ENCODE measurements at places on chromosomes 5 and 9. TPM values are rescaled to one million over a fixed set of nuclear protein-coding genes. Genes with fewer than 3 reads are reported as not detected.

GRCh38 chr9:89632192-89632733 is 27.5 kb downstream of the GADD45G start:
- H3K27ac ChIP-seq = no peak overlapping the region
- no peak overlapping the region for H3K4me3 ChIP-seq
- no peak for DNase-seq
- no peaks in the 10 kb centered on the region for H3K36me3 ChIP-seq
- H3K27me3 ChIP-seq = peaks cover 37% of the 10 kb centered on the region

GRCh38 chr5:158287643-158288271 is 428.8 kb upstream of the CLINT1 start:
- H3K36me3 ChIP-seq = no peaks in the 10 kb centered on the region
- DNase-seq = no peak

DNA sequence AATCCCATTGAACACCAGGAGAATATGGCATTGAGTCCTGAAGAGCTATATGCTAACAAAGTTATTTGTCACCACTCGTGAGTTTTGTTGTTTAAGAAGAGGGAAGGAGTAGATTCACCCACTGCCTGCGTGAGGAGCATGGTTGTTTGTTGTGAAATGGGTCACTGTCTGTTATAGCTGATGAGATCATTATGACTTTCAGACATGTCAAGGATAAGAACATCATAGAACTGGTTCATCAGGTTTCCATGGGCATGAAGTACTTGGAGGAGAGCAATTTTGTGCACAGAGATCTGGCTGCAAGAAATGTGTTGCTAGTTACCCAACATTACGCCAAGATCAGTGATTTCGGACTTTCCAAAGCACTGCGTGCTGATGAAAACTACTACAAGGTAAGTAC is 76.9 kb downstream of the SYK start:
- H3K27ac ChIP-seq = no peak overlapping the region
- H3K36me3 ChIP-seq = no peaks in the 10 kb centered on the region
- no peak for DNase-seq
- H3K4me1 ChIP-seq = no peaks in the 10 kb centered on the region
- H3K27me3 ChIP-seq = peaks cover 13% of the 10 kb centered on the region

DNA sequence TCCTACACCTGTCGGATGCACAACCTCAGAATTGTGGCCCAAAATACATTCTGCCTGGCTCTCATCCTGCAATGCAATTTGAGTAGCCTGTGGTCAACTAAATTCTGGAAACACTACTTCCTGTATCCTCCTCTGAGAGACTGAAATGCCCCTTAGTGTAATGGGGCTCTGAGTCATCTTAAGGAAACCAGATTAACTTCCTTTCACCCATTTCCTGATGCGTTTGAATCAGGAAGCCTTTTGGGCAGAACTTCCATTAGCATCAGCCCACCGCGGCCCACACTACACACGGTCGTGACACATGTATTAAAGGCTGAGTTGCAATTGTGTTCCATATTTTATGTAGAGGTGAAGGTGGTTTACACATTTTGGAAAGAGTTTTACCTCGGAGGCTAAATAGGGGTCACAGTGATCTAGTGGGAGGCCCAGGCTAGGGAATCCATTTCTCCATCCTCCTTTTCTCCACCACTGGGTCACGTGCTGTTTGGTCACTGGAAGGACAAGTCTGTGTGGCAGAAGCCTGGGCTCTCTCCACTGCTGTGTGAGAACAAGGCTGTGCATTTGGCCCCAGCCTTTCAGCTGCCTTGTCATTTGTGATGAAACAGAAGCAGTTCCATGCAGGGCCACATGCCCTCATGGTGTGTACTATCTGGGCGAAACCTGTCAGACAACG is 55.9 kb downstream of the DAP start:
- H3K27me3 ChIP-seq = no peaks in the 10 kb centered on the region
- DNase-seq = peak; percentile 55
- H3K36me3 ChIP-seq = no peaks in the 10 kb centered on the region
- H3K4me3 ChIP-seq = no peak overlapping the region

DNA sequence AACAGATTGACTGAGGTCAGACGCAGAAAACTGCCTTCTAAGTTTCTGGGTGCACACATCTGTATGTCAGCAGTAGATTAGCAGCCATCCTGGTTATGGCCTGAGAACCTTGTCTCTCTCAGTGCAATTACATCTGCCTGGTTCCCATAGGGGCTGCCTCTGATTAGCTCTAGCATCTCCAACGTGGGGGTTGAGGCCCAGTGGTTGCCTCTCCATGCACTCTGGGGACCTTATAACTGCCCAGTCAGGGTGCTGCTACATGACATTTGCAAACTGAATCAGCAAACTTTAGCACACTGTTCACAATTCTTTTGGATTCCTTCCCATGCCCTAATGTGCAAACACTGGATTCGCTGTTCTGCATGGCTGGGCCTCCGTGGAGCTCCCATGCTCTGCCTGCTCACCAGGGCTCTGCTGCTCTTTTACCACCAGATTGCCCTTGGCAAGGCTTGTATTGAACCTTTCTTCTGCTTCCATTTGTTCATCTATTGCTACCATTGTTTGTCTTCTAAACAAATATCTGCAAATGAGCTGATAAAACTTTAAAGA is 36.2 kb downstream of the SNX18 start:
- H3K27ac ChIP-seq = no peak overlapping the region
- no peaks in the 10 kb centered on the region for H3K4me1 ChIP-seq
- H3K36me3 ChIP-seq = peaks cover 3% of the 10 kb centered on the region
- DNase-seq = no peak
- H3K4me3 ChIP-seq = no peak overlapping the region

DNA sequence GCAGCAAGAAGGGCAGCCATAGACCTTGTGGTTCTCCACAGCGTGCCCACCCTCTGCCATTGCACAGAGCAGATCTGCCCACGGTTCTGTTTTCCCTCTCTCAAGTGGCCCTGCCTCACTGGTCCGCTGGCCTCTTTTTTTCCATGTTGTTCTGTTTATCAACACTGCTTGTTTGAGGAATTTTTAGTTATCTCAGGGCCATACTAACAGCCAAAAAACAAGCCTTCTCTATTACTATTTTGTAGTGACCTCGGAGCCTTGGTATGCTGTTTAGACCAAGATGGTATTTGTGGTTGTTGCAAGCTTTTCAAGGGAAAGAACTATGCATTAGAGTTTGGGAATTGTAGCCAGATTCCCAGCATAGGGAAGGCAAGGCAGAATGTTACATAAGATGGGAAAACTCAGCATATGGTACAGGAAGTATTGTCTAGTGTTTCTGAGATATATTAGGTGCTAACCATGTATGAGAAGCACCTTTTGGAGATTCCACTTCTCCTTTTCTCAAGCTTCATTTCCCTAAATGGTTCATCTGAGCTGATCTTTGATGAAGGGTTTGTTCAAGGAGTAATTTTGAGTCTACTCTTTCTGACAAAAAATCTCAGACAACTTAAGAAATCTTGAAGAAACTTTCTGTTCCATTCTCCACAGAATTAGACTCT is 54.3 kb downstream of the NUP214 start:
- no peaks in the 10 kb centered on the region for H3K27me3 ChIP-seq
- DNase-seq = no peak
- H3K27ac ChIP-seq = no peak overlapping the region
- H3K4me3 ChIP-seq = no peak overlapping the region
- peaks cover 42% of the 10 kb centered on the region for H3K36me3 ChIP-seq

DNA sequence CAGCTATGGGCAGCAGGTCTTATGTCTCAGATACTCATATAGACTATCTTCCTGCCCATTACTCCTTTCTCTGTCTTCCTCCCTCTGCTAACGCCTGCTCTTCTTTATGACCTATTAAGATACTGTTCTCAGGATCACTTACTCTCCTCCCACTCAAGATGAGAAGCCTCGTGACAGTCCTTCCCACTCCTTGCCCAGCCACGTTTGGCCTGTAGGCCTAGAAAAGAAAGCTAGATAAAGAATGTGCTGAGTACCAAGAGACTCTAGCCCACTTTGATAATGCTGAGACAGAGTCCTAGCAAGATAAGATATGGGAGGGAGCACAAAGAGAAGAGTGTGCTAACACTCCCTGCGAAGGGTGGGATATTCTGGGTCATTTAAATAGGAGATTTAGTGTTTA is 6.8 kb upstream of the DENND4C start:
- H3K4me1 ChIP-seq = no peaks in the 10 kb centered on the region
- H3K4me3 ChIP-seq = no peak overlapping the region
- DNase-seq = no peak
- H3K27ac ChIP-seq = no peak overlapping the region

DNA sequence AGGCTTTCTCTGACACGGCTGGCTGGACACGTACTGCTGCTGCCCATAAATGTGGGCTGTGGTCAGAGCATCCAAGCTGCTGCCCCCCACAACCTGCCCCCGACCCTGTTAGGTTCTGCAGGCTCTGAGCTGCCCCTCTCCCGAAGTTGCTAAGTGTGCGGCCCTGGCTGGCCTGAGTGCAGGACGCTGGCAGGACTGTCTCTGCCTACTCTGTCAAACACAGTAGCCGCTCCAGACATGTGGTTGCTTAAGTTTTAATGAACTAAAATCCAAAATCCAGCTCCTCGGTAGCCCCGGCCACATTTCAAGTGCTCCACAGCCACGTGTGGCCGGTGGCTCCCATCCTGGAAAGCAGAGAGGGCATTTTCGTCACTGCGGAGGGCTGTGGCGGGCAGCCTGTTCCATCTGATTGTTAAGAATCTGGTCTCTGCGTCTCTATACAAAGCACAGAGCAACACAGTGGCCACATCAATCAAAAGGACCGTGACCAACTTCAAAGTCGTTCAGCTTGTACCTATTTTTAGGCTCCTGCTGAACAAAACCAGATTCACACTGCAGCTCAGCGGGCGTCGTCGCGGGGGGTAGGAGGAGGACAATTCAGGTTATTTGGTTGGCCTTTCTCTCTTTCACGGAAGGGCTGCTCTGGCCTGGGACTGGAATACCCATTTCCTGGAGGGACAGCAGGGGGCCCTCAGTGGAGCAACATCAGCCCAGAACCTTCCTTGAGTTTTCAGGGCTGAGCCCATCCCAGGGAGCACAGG is 68.9 kb downstream of the PTCH1 start:
- H3K27ac ChIP-seq = no peak overlapping the region
- DNase-seq = no peak
- H3K4me3 ChIP-seq = no peak overlapping the region
- peaks cover 2% of the 10 kb centered on the region for H3K4me1 ChIP-seq
- no peaks in the 10 kb centered on the region for H3K27me3 ChIP-seq
- H3K36me3 ChIP-seq = peaks cover 3% of the 10 kb centered on the region

GRCh38 chr9:136511670-136512592 is 29.1 kb upstream of the SEC16A start:
- no peak overlapping the region for H3K4me3 ChIP-seq
- peaks cover 3% of the 10 kb centered on the region for H3K4me1 ChIP-seq
- no peak for DNase-seq
- no peak overlapping the region for H3K27ac ChIP-seq
- H3K27me3 ChIP-seq = no peaks in the 10 kb centered on the region
- peaks cover 10% of the 10 kb centered on the region for H3K36me3 ChIP-seq

DNA sequence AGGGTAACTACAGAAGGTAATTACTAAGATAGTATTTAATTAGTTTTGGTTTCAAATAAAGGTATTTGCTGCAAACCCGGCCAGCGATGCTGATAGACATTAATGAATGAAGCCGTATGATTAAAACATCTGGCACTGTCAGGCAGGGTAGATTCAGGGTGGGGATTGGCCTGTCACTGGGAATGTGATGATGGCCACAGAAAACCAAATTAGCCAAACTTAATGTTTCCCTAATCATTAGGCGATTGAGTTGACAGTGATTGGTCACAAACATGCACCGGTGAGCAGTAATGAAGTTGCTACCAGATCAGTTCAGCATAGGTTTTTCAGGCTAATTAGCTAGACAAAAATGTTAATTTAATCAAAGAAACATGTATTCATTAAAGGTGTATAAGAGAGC is 107.5 kb downstream of the SGCD start:
- H3K36me3 ChIP-seq = no peaks in the 10 kb centered on the region
- DNase-seq = no peak
- H3K4me3 ChIP-seq = no peak overlapping the region
- H3K27me3 ChIP-seq = peaks cover 3% of the 10 kb centered on the region
- no peak overlapping the region for H3K27ac ChIP-seq
- H3K4me1 ChIP-seq = no peaks in the 10 kb centered on the region

DNA sequence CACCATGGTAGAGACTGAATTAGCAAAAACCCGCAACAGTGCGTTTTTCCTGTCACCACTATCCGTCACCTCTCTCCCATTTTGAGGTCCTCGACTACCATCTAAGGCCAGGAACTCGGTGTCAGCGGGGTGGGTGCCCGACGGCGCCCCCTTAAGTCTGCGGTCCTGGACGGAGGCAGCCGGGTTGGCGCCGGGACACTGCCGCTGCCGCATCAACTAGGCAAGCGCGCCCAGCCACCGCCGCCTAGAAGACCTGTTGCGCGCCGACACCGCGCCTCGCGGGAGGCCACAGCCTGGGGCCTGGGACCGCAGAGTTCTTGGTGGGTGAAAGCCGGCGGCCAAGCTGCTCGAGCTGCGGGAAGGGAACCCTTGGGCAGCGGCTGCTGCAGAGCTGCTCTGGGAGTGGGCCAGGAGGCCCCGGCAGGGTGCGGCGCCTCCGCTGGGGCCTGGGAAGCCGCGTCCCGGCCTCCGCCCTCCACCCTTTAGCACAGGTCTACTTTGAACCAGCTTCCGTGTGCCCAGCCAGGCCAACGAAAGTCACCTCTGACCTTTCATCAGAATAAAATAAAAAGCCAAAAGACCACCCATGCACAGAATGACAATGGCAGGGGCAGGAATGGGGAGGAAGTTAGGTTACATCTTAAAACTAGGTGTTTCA is 3.5 kb downstream of the FOXB2 start:
- peaks cover 6% of the 10 kb centered on the region for H3K36me3 ChIP-seq
- H3K27me3 ChIP-seq = peaks cover 76% of the 10 kb centered on the region
- H3K4me3 ChIP-seq = no peak overlapping the region
- no peak overlapping the region for H3K27ac ChIP-seq
- DNase-seq = no peak

DNA sequence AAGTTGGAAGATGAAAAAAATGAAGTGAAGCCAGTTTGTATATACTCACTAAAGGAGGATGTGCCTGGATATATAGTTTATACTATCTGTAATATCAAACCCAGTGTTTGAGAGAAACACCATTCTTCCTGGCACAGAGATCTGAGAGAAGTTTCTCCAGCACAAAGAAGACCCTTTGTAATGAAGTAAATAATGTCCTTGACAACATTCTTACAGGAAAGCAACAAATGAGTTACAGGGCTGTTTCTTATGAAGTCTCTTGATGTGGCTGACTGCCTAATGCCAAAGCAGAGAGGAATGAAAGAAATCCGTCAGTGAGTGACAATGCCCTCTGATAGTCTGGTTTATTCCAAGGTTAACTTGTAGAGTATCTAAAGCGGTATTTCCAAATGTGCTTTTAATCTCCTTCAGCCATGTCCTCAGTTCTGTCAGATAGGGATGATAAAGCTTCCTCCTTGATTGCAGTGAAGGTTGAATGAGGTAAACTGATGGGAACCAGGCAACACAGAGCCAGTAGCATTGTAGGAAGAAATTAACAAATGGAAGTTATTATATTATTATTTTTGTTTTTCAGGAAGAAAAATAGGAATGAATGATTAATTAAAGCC is 123.1 kb upstream of the ZNF608 start:
- H3K4me3 ChIP-seq = no peak overlapping the region
- H3K27ac ChIP-seq = no peak overlapping the region
- DNase-seq = no peak
- peaks cover 2% of the 10 kb centered on the region for H3K4me1 ChIP-seq

Gene SOX30
- 0.09 TPM for total RNA-seq

Gene FYB1
- 270 TPM for total RNA-seq

Gene SPINK13
- not detected for total RNA-seq

Gene LAMC3
- 0.06 TPM for total RNA-seq

Gene PHYHD1
- total RNA-seq = 0.47 TPM

Gene ANKRD55
- total RNA-seq = 0.26 TPM

Gene PPP3R2
- total RNA-seq = not detected

Gene TEK
- not detected for total RNA-seq

Gene ANKRD18A
- total RNA-seq = 1.5 TPM

Gene DRD1
- not detected for total RNA-seq

Gene CNOT6
- total RNA-seq = 44.4 TPM

All from activated CD8-positive, alpha-beta memory T cell treated with anti-CD3 and anti-CD28 coated beads, Interleukin-2, amount 10 ng/mL, durations not matched to agents 7 days and 5 days (primary cell).